GM12878 (cell line): ENCODE measurements at places on chromosomes 6 and 20. TPM values are rescaled to one million over a fixed set of nuclear protein-coding genes. Genes with fewer than 3 reads are reported as not detected.

GRCh38 chr6:30884521-30885480 lies 482 bp downstream of the DDR1 start:
- H3K4me3 ChIP-seq = peak overlapping the region; percentile 75
- H3K27me3 ChIP-seq = no peaks in the 10 kb centered on the region
- peaks cover 35% of the 10 kb centered on the region for H3K4me1 ChIP-seq
- DNase-seq = no peak

Gene SEL1L2
- polyA plus RNA-seq = not detected in 2 replicates

Gene HUS1B
- polyA plus RNA-seq = 0.30 and 1.1 TPM in 2 replicates

DNA sequence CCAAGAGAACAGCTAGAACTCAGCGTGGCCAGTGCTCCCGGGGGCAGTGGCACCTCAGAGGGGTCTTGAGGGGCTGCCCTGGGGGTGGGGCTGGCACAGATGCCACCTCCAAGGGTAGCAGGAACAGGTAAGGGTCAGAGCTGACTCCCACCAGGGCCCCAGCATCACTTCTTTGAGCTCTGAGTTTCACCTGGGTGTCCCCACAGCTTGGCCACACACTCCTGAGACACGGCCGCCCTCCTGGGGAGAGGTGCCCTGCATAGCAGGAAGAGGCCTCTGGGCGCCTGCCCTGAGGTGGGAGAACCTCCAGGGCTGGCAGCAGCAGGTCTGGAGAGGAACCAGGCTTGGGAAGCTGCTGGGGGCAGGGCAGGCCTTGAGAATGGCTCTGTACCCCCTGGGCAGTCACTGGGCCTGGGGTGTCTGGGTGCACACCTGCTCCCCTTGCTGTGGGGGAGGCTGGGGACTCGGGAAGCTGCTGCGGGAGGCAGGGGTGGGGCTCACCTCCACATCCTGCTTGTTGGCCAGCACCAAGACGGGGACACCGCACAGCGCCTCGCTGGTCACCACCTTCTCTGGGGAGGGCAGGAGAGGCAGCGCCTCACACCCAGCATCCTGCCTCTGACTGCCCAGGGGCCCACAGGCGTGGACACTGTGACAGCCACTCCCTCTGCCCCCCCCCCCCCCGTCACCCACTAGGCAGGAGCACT lies 5.0 kb downstream of the TNFRSF6B start:
- H3K4me3 ChIP-seq = no peak overlapping the region
- no peaks in the 10 kb centered on the region for H3K27me3 ChIP-seq
- peaks cover 5% of the 10 kb centered on the region for H3K36me3 ChIP-seq
- no peak for DNase-seq

DNA sequence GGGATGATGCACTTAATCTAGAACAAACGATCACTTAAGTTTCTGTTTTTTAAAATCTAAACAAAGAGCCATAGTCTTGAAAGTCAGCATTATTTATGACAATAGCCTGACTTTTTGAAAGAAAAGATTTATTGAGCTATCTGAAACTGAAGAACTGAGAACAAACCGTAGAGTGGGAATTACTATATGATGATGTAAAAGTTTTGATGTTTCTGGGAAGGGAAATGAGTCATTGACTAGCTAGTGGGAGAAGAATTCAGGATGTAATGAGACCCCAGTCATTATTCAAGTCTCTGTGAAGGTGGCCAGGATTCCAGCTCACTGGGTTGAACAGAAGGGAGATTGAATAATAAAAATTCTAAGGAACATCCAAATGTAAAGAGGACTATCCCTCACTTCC lies 83.4 kb upstream of the FABP7 start:
- no peaks in the 10 kb centered on the region for H3K36me3 ChIP-seq
- no peak overlapping the region for H3K4me3 ChIP-seq
- no peak overlapping the region for H3K27ac ChIP-seq
- no peak for DNase-seq
- no peaks in the 10 kb centered on the region for H3K27me3 ChIP-seq

- no peak overlapping the region for H3K4me3 ChIP-seq
- no peak overlapping the region for H3K27ac ChIP-seq
- no peaks in the 10 kb centered on the region for H3K27me3 ChIP-seq
- DNase-seq = no peak
- H3K36me3 ChIP-seq = no peaks in the 10 kb centered on the region
- H3K4me1 ChIP-seq = no peaks in the 10 kb centered on the region
Measured at GRCh38 chr6:90764001-90764400, 177.1 kb upstream of the MAP3K7 start.

Gene OLIG3
- not detected in 2 replicates for polyA plus RNA-seq

Gene COL21A1
- not detected in 2 replicates for polyA plus RNA-seq

- no peaks in the 10 kb centered on the region for H3K4me1 ChIP-seq
- H3K27ac ChIP-seq = no peak overlapping the region
- no peak overlapping the region for H3K4me3 ChIP-seq
- no peak for DNase-seq
- no peaks in the 10 kb centered on the region for H3K36me3 ChIP-seq
Measured at GRCh38 chr6:1894954-1895353, 285.2 kb downstream of the FOXC1 start.

Gene NKX2-2
- not detected in 2 replicates for polyA plus RNA-seq

GRCh38 chr6:159692303-159693127 lies 526 bp downstream of the SOD2 start:
- no peak for DNase-seq
- H3K4me3 ChIP-seq = peak overlapping the region; percentile 66
- H3K4me1 ChIP-seq = peaks cover 10% of the 10 kb centered on the region
- H3K36me3 ChIP-seq = no peaks in the 10 kb centered on the region; the same call in 1 of the 2 replicates
- peak overlapping the region; percentile 88 for H3K27ac ChIP-seq

Gene GLP1R
- polyA plus RNA-seq = not detected in 2 replicates

Gene UST
- polyA plus RNA-seq = 0.43 and 0.74 TPM in 2 replicates

DNA sequence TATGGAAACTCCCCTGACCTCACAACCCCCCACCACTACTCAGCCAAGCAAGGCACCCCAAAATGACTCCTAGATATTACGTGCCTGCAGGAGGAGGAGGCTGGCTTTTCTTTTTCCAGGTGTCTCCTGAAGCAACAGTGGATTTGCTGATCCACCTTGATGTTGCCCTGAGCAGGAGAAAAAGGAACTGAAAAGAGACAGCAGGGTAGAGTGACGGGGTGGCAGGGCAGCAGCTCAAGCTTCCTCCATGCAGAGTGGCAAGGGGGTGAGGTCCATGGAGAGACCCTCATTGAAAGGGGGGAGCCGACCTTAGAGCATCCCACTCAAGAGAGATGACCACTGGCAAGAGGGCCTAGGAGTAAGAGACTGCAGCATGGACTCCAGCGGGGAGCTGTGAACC lies 112.0 kb upstream of the SIRPA start:
- no peaks in the 10 kb centered on the region for H3K27me3 ChIP-seq
- no peaks in the 10 kb centered on the region for H3K36me3 ChIP-seq
- no peaks in the 10 kb centered on the region for H3K4me1 ChIP-seq
- DNase-seq = no peak
- no peak overlapping the region for H3K27ac ChIP-seq
